NCI-H748 treated with DMSO at 0.1 percent for 48 hours (cell line): ENCODE measurements at places on chromosomes 2 and 18.

GRCh38 chr2:158649846-158650245 is 145.3 kb upstream of the DAPL1 start:
- no peak for DNase-seq

GRCh38 chr2:59032499-59032898 is 791.4 kb upstream of the FANCL start:
- DNase-seq = no peak

DNA sequence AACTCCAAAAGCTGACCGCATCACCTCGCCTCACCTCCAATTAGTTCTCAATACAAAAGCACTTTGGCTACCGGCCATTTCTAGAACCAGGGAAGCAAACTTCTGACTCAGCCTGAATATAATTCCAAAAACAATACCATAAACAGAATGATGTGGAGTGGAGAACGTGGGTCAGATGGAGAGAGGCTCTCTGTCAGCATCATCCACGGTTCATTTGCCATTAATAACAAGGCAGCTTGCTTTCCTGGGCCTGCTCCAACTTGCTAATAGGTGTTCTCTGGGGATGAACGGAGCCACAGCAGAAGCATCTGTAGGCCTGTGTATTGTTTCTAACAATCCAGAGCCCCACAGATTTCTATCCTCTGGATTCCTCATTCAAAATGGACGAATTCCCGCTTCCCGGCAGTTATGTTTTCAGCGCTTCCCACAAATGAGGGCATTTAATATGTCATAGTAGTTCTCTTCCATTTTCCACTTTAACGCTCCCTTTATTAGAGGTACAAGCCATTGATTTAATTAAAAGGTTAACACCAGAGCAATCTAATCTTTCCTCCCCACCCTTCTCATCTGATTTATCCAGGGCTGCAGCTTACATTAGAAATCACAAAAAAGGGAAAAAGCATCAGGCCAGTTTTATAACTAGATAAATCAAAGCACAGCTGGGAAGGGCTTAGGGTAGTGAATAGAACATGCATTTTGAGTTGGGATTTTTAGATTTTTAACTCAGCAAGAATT is 23.2 kb upstream of the CNTNAP5 start:
- DNase-seq = peak; percentile 86

DNA sequence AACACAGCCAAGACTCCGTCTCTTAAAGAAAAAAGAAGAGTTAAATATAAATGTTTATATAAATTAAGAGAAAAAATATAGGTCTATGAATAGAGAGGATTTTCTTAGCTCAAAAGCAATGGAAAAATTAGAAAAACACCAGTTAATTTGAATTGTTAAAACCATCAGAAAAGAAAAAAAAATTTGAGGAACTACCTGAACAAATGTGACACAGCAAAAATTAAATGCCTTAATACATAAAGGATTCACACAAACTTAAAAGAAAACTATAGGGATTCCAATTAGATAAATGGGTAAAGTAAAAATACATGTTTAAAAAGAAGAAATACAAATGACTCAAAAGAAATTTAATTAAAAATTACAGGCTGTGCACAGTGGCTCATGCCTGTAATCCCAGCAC is 147.9 kb upstream of the DNMT3A start:
- DNase-seq = no peak

- no peak for DNase-seq
Measured at GRCh38 chr2:23905155-23905554, 21.8 kb downstream of the ATAD2B start.

DNA sequence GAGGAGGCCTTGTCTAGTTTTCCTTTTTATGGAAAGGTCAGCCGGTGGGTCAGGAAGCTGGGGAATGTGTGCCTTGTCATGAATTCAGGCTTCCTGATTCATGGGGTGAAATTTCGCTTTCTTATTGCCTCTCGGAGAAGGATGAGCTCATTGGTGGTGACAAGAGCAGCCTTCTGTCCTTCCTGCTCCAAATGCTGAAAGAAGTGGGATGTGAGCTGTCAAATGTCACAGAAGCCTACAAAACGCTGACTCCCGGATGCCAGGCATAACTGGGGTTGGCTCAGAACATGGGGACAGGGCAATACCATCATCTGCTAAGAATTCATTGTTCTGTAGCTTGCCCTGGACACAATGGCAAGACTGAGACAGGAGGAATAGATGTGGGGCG is 55.8 kb upstream of the FAM136A start:
- no peak for DNase-seq

- DNase-seq = peak; percentile 84
Measured at GRCh38 chr2:24613154-24613814, 122.2 kb downstream of the NCOA1 start.

DNA sequence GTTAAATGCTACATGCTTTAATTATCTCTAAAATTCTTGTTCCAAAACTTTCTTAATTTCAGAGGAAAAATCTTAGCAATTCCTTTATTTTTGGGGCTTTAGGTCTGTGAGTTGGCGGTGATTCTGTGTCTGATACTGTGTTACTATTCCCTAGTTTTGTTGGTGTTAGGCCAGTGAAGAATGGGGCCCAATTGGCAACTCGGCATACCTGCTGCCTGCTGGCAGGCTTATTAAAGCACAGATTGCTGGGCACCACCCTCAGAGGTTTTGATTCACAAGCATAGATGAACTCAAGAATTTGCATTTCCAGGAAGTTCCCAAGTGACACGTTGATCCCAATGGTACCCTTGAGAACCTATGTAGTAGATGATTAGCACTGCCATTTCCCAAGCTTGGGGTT is 101.6 kb downstream of the OSBPL6 start:
- DNase-seq = no peak

DNA sequence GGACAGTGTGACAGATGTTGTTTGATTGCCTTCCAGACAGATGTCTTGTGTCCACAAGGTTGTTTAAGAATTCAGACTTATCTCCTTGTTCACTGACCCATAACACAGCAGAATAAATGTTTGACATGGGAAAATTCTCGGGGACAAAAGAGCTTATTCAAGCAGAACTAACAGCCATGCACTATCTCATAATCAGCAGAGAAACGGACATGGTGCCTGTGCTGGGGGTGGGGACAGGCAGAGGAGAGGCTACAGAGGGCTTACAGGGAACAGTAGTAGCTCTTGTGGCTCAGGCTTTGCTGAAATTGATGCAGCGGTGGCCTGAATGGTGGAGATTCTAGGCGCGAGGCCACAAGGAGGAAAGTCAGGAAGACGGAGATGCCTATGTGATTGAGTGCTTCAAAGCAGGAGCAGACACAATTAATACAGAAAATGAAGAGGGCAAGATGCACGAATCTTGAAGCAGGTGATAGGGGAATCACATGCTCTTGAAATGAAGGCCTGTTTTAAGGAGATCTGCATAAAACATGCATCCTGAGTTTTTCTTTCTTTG is 62.0 kb upstream of the CAB39 start:
- DNase-seq = no peak

DNA sequence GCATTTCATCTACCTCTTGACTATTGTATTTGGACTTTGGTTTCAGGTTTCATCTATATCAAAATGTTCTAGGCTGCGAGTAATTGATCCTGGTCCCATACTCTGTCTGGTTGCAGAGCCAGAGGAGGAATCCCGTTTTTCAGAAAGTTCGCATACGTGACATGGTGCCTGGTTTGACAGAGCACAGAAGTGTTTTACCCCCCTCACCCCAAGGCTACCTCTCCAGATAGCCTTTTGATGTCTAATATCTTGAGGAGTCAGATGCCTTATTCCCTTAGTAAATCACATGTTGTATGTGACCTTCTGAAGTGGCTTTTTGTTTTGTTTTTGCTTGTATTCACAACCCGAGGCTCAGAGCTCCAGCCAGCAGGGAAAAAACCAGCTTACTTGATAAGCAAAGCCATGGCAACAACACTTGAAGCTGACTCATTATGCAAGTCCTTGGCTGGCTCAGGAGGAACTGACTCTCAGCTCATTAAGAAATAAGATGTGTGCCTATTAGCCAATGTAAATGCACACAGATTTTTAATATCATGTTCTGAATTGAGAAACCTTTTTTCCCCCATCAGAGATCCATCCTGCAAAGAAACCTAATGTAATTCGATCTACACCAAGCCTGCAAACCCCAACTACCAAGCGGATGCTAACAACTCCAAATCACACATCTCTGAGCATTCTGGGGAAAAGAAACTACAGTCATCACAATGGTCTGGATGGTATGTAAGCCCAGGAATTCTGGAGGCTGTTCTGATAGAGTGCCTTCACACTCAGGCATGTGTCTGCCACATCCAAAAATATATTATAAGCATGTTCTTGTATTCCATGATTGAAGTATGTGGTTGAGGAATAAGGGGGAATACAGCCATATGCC is 41.4 kb downstream of the OXER1 start:
- DNase-seq = no peak

DNA sequence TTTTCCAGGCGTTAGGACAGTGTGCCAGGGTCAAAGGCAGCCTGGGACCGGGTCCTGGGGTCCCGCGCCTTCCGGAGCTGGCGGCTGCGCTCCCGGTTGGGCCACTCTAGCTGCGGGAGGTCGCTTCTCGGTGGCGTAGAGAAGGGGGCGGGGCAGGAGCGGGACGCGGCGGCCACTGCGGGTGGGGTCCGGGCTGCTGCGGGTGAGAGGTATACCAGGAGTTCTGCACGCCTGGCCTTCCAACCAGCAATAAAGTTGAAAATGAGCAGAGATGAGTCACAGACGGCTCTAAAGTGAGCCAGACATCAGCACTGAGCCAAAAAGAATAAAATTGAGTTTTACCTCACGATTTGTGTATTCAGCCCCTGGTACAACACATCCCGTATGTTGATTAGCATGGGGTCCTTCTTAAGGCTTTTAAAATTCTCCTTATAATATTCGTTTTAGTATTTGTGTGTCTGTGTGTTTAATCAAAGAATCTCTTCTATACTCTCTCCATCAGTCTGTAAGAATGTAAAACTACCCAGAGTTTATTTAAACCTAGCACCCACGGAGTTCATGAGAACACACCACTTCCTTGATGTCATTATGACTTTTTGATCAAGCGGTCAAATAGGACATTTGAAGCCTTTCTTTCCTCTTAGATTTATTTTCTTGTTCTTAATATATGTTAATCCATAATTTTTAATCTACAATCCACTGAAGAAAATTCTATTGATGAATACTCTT is at the start of gene C1GALT1C1L:
TSS of gene C1GALT1C1L (minus strand) at position 108 of the 729 bp plus-strand sequence. CDS start at position 1, 107 bp downstream.
- DNase-seq = peak; percentile 13

- DNase-seq = no peak
Measured at GRCh38 chr2:163621445-163622004, 114.3 kb downstream of the FIGN start.

GRCh38 chr2:185793532-185794345 is 55.1 kb downstream of the FSIP2 start:
- DNase-seq = no peak

DNA sequence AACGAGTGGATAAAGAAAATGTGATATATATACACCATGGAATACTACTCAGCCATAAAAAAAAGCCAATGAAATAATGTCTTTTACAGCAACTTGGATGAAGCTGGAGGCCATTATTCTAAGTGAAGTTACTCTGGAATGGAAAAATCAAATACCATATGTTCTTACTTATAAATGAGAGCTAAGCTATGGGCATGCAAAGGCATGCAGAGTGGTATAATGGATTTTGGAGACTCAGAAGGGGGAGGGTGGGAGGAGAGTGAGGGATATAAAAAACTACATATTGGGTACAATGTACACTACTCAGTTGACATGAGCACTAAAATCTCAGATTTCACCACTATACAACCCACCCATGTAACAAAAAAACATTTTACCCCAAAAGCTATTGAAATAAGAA is 1.7 kb upstream of the MSGN1 start:
- DNase-seq = no peak

- DNase-seq = no peak
Measured at GRCh38 chr2:111884592-111884964, 585 bp upstream of the ANAPC1 start.

DNA sequence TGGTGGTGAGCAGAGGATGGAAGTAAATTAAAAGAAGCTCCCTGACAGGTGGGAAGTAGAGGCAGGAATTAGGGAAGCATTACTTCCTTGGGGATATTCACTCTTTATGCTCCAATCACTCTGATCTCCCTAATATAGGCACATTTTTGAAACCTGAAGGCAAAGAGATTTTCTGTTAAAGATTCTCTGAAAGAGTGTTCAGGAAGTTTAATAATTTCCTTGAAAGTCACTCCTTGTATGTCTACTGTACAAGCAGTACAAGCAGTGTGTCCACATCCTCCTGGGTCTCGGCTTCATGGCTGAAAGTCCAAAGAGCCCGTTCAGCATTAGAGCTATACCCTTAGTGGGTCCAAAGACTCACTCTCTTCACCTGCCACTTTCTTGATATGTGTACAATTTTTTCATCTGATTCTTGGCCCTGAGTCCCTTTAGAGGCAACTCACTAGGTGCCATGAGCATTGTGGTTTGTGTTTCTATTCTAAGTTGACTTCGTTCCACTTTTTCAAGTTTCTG is 60.2 kb downstream of the AAK1 start:
- no peak for DNase-seq

- no peak for DNase-seq
Measured at GRCh38 chr18:69444221-69444620, 43.5 kb downstream of the DOK6 start.

DNA sequence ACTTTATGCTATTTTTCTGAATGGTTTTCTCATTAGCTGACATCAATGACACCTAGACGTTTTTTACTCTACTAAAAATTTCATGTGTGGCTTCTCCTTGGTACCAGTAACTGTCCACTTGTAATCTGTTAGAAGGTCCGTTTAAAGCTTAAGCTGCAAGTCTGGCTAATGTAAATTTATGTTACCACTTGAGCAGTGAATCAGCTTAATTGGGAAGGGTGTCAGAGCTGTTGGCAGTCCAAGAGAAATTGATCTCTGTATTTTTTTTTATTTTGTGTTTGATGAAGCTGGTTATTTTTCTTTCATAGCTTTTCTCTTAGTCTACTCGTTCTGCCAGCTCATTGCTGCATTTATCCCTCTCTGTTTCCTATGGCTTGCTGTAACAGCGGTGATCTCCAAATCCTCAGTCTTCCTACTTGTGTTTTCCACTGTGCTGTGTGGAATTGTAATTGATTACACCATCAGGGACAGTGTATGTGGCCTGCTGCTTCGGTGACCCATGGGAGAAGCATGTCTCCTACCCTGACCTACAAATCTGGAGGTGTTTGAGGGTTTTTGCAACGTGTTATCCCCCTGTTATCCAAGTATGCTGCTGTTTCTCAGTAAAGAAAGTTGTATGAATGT is 724.2 kb upstream of the REG3G start:
- no peak for DNase-seq

GRCh38 chr2:171309455-171310286 is 124.1 kb downstream of the METTL8 start:
- DNase-seq = no peak

- DNase-seq = no peak
Measured at GRCh38 chr18:4842751-4843150, 354.3 kb downstream of the AKAIN1 start.

- no peak for DNase-seq
Measured at GRCh38 chr18:3058328-3059191, 45.6 kb upstream of the LPIN2 start.

DNA sequence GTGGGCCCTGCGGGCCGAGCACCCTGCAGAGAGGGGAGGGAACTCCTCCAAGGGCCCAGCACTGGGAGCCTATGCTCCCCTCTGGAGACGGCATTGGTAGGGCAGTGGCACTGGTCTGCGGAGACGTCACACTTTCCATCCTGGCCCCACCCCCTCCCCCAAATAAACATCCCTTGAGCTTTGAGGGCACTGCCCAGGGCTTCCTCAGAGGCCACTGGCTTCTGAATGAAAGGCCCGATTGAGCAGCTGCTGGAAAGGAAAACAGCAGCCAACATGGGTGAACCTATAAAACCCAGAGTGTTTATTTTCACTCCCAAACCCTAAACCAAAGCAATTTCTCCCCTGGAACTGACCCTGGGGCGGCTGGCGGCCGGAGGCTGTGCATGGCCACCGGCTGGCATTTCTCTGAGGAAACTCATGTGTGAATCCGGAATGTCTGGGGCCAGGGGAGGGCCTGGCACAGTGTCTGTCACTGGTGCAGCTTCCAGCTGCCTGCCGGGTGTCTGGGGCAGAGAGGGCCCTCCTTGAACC is 138.9 kb downstream of the DYSF start:
- DNase-seq = no peak
